ENCODE measurements at places on chromosomes 16 and 17. TPM values are rescaled to one million over a fixed set of nuclear protein-coding genes. Genes with fewer than 3 reads are reported as not detected.

DNA sequence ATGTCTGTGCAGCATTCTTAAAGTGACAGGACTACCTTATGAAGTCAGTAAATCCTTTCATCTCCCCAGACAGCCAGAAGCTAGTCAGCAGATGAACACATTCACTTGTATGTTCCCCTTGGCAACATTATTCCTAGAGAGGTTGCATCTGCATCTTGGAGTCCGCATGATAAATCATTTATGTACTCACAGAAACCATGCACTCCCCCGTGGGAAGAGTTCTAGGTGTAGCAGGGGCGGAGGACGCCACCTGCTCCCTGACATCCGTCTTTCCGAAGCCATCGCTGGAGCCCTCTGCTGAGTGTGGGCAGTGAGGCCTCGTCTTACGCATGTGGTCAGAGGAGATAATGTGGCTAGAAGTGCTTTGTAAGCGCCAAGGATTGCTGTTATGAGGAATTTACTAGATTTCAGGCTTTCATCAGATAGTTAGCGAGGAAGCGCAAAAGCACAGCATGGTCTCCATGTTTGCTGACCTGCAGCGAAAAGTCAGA is 144.5 kb downstream of the RPTOR start:
- no peak overlapping the region for H3K4me3 ChIP-seq
- H3K4me1 ChIP-seq: no peaks in the 10 kb centered on the region
- H3K27ac ChIP-seq: no peak overlapping the region
- H3K36me3 ChIP-seq: no peaks in the 10 kb centered on the region

The ZACN gene
- 0.23 TPM for total RNA-seq

- peaks cover 5% of the 10 kb centered on the region for H3K4me1 ChIP-seq
- H3K36me3 ChIP-seq: peaks cover 6% of the 10 kb centered on the region
- H3K4me3 ChIP-seq: no peak overlapping the region
- no peak for DNase-seq
- H3K27me3 ChIP-seq: no peaks in the 10 kb centered on the region
Measured at GRCh38 chr17:14037453-14037852, 31.9 kb upstream of the COX10 start.

GRCh38 chr17:68621065-68621464 is 19.9 kb upstream of the FAM20A start:
- no peak for DNase-seq
- H3K27ac ChIP-seq: no peak overlapping the region
- H3K27me3 ChIP-seq: no peaks in the 10 kb centered on the region
- no peaks in the 10 kb centered on the region for H3K36me3 ChIP-seq
- H3K4me1 ChIP-seq: no peaks in the 10 kb centered on the region

DNA sequence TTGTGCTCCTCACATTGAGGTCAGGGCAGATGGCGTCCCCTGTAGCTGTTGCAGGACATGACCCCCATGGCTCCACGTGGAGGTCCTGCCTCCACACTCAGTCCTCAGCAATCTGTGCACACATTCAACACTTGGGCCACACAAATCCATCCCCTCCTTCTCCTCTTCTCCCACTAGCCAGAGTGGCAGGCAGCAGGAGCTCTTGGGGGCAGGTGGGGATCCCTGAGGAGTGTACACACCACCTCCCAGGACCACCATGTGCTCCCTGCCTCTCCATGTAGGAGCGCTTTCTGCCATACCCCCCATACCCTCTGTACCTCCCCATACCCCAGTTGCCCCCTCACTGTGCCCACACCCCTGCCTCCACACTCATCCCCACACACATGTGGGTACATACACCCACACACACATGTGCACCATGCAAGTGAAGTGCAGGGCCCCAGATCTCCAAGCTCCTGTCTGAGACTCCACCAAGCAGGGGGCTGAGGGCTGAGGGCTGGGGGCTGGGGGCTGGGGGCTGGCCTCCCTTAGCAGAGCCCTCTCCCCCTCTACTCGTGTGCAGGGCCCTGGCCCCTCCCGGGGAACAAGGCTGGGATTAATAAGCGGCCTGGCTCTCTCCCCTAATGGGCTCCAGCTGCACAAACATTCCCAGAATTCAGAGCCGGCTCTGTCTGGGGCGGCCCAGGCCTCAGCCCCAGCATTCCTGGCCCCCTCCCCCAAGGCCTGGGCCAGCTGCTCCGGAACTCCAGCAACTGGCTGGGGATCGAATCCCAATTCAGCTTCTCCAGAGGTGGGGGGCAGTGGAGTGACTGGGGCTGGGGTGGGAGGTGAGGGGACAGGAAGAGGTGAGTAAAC is 48.2 kb upstream of the MEIOC start:
- no peak overlapping the region for H3K27ac ChIP-seq
- no peak overlapping the region for H3K4me3 ChIP-seq
- peaks cover 21% of the 10 kb centered on the region for H3K4me1 ChIP-seq
- DNase-seq: peak; percentile 71
- no peaks in the 10 kb centered on the region for H3K27me3 ChIP-seq
- H3K36me3 ChIP-seq: no peaks in the 10 kb centered on the region

The ABCC11 gene
- total RNA-seq: 0.29 TPM

DNA sequence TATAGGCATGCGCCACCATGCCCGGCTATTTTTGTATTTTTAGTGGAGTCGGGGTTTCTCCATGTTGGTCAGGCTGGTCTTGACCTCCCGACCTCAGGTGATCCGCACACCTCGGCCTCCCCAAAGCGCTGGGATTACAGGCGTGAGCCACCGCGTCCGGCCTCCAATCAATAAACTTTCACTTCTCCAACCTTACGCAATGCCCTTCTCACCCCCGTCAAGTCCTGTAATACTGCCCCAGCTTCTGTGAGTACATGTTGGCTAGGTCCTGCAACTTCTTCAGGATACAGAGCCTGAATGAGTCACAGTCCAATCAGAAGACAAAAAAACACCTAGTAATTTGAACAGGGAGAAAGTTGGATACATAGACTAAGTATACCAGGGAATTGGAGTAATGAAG is 47.1 kb upstream of the PHOSPHO1 start:
- H3K4me1 ChIP-seq: no peaks in the 10 kb centered on the region
- no peak overlapping the region for H3K4me3 ChIP-seq
- no peak for DNase-seq
- H3K27ac ChIP-seq: no peak overlapping the region

The GCGR gene
- total RNA-seq: not detected

The ZNF23 gene
- total RNA-seq: 12.4 TPM

The AIPL1 gene
- total RNA-seq: not detected

DNA sequence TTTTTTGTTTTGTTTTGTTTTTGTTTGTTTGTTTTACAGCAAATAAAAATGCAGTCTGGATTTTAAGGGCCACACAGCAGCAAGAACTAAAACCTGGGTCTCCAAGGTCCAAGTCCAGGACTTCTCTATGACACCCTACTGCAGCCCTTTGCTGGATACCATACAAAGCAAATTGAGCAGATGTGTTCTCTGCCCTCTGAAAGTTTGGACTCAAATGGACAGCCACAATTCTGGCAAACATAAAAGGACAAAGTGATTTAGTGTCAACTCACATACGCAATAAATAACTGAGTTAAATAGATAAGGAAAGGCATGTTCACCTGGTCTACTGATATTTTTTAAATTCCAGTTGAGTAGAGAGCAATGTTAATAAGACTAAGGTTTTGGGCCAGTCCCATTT is 7.7 kb upstream of the ZNF652 start:
- H3K27ac ChIP-seq: no peak overlapping the region
- no peaks in the 10 kb centered on the region for H3K27me3 ChIP-seq
- H3K4me1 ChIP-seq: no peaks in the 10 kb centered on the region
- no peak for DNase-seq
- H3K4me3 ChIP-seq: no peak overlapping the region

The TMEM114 gene
- not detected for total RNA-seq

The ADORA2B gene
- total RNA-seq: 4.0 TPM

DNA sequence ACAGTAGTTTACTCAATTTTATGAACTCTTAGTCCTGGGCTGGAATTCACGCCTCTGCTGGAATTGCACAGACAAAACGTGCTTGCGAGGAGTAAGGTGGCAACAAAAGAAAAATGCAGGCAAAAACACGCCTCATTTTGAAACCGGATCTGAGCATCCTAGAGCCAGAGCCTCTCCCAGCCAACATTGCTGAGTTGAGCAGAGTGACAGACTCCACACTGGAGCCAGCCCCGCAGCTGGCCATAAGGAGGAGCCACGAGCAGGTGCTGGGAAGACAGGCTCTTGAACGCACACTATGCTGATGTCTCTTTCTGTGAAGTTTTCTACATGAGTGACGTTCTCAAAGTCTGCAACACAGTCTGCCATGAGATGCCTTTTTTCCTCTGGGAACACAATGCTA is 14.6 kb upstream of the HSBP1 start:
- H3K36me3 ChIP-seq: no peaks in the 10 kb centered on the region
- no peaks in the 10 kb centered on the region for H3K27me3 ChIP-seq
- H3K4me1 ChIP-seq: no peaks in the 10 kb centered on the region
- H3K27ac ChIP-seq: no peak overlapping the region
- no peak for DNase-seq

DNA sequence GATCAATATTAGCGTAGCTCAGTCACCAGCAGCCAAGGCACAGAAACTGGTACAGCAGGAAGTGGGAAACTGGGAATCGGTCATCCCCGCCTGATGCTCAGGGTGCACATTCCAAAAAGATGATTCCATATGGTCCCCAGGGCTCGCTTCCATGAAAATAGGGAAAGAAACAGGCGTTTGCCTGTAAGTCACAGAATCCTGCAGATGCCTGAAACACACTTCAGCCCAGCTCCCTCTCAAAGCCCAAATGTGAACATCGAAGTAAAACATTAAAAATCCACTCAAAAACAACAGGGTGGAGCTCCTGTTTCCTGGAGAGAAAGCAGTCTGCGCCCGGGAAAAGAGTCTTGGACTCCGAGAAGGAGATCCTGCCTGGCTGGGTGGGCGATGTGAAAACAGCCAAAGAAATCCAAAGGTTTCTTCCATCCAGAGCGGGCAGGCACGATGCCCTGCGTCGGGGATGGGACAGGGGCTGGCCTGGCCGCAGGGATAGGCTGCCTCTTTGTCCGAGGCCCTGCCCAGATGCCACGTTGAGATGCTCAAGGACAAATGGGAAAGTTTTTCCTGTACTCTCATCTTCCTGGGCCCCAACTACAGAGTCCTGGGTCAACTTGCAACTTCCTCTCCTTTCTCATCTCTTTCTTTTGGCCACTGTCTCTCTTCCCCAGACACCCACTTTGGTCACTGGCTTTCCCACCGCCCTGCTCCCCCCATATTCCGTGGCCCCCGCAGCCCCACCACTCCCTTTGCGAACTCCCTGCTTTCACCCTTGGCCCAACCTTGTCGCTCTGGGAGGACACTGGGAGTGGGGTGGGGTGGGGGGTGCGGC is 743 bp downstream of the WIPI1 start:
- peak overlapping the region; percentile 84 for H3K4me3 ChIP-seq
- H3K4me1 ChIP-seq: peaks cover 19% of the 10 kb centered on the region
- peaks cover 8% of the 10 kb centered on the region for H3K27me3 ChIP-seq
- peak; percentile 89 for DNase-seq

GRCh38 chr17:58289869-58290268 is 9.1 kb upstream of the MPO start:
- no peak overlapping the region for H3K4me3 ChIP-seq
- no peaks in the 10 kb centered on the region for H3K36me3 ChIP-seq
- DNase-seq: no peak
- no peaks in the 10 kb centered on the region for H3K4me1 ChIP-seq
- no peak overlapping the region for H3K27ac ChIP-seq
- peaks cover 13% of the 10 kb centered on the region for H3K27me3 ChIP-seq

The GLIS2 gene
- total RNA-seq: 18.9 TPM

The TMC7 gene
- total RNA-seq: 4.7 TPM

The SLC12A3 gene
- 0.18 TPM for total RNA-seq

- no peak overlapping the region for H3K27ac ChIP-seq
- peaks cover 3% of the 10 kb centered on the region for H3K4me1 ChIP-seq
- H3K27me3 ChIP-seq: peaks cover 6% of the 10 kb centered on the region
- H3K36me3 ChIP-seq: no peaks in the 10 kb centered on the region
- no peak overlapping the region for H3K4me3 ChIP-seq
- DNase-seq: no peak
Measured at GRCh38 chr16:57607676-57608461, 20.6 kb upstream of the ADGRG1 start.

DNA sequence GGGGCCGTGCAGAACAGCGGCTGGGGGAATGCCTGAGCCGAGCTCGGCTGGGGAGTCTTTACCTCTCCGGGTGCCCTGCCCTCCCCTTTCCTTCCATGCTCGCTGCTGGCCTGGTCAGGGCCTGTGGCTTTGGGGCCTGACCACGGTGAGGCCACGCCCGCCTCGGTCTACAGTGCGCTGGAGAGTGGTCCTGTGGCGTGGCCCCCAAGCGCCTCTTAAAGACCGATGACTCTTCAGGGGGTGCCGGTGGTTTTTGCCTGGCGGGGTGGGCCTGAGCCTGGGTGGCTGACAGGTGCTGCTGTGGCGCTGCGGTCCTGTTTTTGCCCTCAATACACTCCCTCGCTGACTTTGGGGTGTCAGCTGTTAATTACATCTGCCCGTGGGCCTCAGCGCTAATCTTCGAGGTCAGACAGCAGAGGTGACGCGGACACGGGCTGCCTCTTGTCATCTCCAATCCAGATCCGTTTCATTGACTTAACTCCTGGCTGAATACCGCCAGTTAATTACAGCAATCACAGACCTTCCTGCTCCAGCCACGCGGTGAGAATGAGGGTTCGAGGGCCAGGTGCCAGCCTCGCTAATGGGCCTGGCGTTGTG is 29.7 kb downstream of the GSE1 start:
- DNase-seq: no peak
- H3K4me3 ChIP-seq: no peak overlapping the region
- H3K27ac ChIP-seq: no peak overlapping the region
- no peaks in the 10 kb centered on the region for H3K27me3 ChIP-seq
- no peaks in the 10 kb centered on the region for H3K4me1 ChIP-seq

DNA sequence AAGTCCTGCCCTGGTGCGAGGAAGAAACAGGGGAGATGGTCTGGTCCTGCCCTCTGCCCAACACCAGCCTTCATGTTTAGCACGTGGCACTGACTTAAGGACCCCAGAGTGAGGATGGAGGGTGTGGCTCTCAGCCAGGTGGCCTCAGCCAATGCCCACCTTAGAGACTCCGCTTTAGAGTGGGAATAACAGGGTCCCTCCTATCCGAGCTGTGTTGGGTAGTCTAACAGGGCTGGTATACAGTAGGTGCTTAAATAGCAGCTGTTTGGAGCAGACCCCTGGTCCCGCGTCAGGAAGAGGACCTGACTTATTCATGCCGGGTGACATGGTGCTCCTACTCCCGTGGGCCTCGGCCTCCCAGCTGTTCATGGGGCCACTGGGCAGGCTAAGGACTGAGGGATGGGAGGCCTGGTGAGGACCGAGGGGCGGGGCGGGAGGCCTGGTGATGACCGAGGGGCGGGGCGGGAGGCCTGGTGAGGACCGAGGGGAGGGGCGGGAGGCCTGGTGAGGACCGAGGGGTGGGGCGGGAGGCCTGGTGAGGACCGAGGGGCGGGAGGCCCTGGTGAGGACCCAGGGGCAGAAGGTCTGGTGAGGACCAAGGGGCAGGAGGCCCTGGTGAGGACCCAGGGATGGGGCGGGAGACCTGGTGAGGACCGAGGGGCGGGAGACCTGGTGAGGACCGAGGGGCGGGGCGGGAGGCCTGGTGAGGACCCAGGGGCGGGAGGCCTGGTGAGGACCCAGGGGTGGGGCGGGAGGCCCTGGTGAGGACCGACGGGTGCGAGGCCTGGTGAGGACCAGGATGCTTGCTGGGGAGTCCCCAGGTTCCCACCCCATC is 7.6 kb downstream of the ZFPM1 start:
- no peaks in the 10 kb centered on the region for H3K27me3 ChIP-seq
- peaks cover 25% of the 10 kb centered on the region for H3K4me1 ChIP-seq
- H3K36me3 ChIP-seq: no peaks in the 10 kb centered on the region
- H3K4me3 ChIP-seq: no peak overlapping the region
- no peak overlapping the region for H3K27ac ChIP-seq

All from astrocyte (in vitro differentiated cells and primary cell).